ENCODE measurements at places on chromosomes 7 and 10.

GRCh38 chr7:105782391-105783042, 93.9 kb downstream of the ATXN7L1 start:
- peak; percentile 64 for DNase-seq

- no peak for DNase-seq
These were observed 41.8 kb downstream of the INSIG1 start for GRCh38 chr7:155339474-155339873.

DNA sequence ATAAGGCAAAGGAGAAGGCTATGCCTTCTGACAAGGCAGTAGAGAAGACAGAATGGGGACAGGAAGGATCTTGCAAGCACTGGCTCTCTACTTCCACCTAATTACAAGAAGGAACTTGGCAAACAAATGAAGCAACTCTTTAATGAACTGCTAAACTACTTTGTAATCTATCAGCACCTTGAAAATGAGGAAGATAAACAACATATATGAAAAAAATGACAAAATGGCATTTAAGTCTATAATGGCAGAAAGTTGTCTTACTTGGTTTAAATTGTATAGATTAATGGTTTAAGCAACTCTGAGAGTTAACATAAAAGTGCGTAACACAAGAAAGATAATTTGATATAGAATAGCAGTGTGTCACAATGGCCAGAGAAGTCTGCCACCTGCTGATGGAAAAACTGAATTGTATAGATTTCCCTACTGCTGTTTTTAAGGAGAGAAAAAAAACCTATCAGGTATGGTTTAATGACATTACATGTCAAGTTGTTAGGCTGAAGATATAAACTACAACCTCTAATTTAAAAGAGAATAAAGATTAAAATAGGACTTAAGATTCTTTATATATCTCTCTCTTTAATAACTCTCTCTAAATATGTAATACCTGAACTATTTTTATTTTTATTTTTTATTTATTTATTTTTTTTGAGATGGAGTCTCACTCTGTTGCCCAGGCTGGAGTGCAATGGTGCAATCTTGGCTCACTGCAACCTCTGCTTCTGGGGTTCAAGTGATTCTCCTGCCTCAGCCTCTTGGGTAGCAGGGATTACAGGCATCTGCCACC, 11.8 kb downstream of the NT5C3A start:
- no peak for DNase-seq

GRCh38 chr7:140237390-140237789, 60.6 kb upstream of the KDM7A start:
- no peak for DNase-seq

DNA sequence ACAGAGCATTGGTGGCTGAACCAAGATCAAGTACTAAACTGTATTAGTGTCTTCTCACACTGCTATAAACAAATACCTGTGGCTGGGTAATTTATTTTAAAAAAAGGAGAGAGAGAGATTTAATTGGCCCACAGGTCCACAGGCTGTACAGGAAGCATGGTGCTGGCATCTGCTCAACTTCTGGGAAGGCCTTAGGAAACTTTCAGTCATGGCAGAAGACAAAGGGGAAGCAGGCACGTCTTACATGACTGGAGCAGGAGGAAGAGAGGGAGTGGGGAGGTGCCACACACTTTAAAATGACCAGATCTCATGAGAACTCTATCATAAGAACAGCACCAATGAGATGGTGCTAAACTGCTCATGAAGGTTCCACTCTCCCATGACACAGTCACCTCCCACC, 95.2 kb upstream of the JCAD start:
- no peak for DNase-seq

DNA sequence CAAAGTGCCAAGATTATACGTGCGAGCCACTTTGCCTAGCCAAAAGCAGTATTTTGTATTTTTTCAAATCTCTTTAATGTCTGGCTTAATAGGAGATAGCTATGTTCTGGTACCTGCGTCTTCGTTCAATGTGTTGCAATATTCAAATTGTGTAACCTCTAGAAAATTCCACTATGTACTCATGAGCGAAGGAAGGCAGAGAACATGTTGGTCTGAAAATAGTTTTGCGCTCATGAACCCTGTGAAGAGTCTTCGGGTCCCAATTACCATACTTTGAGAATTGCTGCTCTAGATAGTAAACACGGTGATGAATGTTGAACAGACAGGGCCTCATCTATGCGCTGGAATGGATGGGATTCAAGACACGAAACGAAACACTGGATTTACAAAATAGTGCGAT, 2.7 kb upstream of the SUV39H2 start:
- DNase-seq: no peak

GRCh38 chr7:24738577-24738976, 18.7 kb downstream of the GSDME start:
- DNase-seq: no peak

GRCh38 chr7:157775560-157776332, 438.9 kb downstream of the DNAJB6 start:
- DNase-seq: no peak

- no peak for DNase-seq
These were observed 554.2 kb downstream of the TCERG1L start for GRCh38 chr10:130757271-130757670.

DNA sequence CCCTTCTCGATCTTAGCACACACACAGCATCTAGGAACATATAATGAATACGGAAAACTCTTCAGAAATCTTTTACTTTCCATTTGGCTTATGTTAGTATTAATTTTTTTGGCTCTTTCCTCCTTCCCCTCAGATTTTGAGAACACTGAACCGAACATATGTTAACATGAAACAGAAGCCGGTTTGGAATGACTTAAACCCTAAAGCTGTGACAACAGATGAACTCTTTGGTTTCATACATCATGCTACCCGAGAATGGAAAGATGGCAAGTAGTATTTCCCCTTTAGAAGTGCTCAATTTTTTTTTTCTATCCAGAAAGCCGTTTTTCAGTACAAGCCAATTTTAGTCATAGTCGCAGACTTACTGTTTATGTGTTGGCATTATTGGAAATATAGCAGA, 164.7 kb downstream of the DNAH11 start:
- no peak for DNase-seq

GRCh38 chr10:63825766-63826165, 304.6 kb downstream of the REEP3 start:
- no peak for DNase-seq

GRCh38 chr7:71386152-71386785, 254.3 kb downstream of the GALNT17 start:
- no peak for DNase-seq

GRCh38 chr10:571688-572451, 117.6 kb downstream of the DIP2C start:
- peak; percentile 15 for DNase-seq

DNA sequence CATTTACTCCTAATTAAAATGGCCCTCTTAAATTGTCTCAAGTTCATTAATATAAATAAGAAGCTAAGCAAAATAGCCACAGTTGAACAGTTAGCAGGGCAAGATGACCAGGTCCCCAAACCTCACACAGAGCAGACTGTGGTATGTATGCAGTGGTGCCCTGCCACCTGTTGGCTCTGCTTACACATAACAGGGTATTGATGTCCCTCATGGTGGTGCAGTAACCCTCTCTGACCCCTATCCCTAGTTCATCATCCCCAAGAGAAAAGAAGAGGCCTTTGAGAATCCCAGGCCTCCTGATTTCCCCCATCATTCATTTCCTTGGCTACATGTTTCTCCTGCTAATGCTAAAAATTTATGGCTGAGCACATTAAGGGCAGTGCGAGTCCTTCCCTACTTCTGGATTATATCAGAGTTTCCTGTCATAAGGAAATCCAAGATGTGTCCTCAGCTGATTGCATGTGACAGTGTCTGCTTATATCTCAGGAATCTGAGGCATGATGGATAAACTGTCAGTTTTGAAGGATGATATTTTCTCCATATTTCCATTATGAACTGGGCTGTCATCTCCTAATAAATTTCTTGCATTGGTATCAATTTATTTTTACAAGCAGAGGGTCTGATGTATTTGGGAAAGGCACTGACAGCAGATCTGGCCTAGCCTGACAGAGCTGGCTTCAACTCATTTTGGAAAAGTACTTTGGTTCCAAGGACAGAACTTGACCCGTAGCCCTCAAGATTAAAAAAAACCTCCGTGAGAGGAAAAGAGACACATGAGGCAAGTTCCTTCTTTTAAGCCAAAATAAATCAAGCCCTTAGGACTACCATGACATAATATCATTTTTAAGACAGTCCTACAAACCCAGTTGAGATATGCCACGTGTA, 880.6 kb downstream of the LRMDA start:
- no peak for DNase-seq

GRCh38 chr10:71882813-71883659, 32.0 kb upstream of the PSAP start:
- DNase-seq: no peak

DNA sequence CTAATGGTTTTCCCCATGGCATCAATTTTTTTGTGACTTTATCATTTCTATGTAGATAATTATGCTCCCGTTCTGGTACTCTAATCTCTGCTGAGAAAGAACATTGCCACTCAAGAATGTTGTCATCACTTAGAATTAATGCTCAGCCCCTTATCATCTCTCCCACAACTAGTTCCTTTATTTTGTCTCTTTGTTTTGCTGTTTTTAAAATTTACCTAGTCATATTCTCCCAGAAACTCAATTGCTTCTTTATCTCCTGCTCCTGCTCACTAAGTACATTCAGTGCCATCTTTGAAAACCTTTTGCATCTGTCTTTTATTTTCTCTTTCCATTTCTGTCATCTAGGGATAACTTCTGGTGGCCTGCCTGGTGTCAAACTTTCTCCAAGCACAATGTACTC, 324.9 kb upstream of the MTPN start:
- no peak for DNase-seq

DNA sequence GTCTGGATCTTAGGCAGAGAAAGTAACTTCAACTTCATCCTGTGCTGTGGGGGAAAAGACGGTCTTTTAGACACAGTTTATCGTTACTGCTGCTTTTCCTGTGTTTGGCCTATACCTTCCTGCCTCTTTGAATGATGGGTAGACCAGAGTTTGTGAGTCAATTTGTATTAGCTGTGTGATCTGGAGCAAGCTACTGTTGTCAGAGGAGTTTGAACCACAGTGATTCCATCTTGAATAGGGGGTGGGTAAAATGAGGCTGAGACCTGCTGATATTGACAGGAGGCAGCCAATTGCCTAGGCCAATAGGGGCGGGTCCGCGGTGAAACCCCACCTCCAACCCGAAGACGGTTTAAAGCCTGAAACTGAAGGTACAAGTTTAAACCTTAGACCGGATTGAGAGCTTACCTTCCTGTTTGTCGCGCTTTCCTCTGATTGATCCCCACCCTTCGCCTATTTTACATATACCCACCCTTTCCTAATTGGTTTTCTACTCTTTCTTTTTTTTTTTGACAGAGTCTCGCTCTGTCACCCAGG, 35.8 kb upstream of the EIF4H start:
- DNase-seq: no peak

DNA sequence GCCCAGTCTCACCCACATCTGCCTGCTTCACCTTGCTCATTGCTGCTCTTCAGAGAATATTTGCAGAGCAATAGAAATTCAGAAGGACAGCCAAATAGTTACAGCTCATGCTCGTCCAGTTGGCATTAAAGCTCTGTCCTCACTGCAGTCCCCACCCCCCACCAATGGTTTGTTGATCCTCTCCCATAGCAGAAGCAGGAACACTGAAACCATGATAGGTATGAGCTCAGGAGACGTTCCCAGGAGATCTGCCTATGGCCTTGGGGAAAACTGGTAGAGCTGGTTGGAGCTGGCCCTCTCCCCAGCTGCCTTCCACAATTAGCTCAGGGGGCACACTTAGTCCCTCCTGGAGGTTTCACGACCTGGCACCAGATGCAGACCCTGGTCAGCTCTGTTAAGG, 68.6 kb upstream of the KMT2C start:
- DNase-seq: no peak

GRCh38 chr7:127667017-127667670, 15.2 kb downstream of the SND1 start:
- peak; percentile 72 for DNase-seq

DNA sequence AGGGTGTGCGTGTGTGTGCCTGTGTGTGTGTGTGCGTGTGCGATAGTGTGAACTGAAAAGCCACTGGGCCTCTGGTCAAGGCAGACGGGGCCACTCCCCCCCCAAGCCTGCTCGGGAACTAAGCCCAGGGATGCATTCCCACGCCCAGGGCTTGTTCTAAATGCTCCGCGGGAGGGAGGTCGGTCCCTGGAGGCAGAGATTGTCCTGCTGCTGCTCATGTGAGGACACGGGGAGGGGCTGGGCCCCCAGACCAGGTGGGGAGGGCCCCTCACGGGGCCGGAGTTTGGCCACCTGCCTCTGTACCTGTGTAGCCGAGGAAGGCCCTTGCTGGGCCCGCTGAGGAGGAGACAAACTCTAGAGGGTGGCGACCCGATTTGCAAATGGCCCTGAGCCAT, 93.9 kb downstream of the PDGFA start:
- no peak for DNase-seq

- no peak for DNase-seq
These were observed 207.3 kb upstream of the SH2B2 start for GRCh38 chr7:102079140-102080018.

DNA sequence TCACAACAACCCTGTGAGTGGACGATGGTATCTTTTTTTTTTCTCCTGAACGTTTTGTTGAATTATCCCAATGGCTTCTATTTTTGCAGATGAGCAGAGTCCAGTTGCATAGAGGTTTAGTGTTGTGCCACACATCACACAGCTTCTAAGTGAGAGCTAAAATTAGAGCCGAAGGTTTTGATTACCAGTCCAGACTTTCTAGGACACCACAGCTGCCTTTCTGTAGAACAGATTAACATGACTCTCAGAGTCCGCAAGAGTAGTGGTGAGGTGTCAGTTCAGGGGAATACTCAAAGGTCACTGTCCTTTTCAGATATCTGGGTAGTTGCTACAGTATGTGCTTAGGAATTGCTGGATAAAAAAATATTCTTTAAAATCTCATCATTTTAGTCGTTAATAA, 13.8 kb downstream of the SGPL1 start:
- no peak for DNase-seq

DNA sequence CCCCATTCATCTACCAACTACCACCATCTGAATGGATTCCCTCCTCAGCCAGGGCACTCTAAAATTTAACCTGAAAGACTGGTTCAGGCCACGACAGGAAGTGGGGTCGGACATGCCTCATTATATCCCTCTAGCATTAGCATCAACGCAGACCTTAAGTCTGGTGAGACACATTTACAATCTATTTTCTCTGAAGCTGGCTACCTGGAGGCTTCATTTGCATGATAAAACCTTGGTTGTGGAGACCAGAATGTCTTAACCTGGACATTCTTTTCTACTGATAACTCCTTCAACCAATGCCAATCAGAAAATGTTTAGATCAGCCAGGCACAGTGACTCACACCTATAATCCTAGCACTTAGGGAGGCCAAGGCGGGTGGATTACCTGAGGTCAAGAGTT, 42.3 kb downstream of the SVOPL start:
- no peak for DNase-seq

DNA sequence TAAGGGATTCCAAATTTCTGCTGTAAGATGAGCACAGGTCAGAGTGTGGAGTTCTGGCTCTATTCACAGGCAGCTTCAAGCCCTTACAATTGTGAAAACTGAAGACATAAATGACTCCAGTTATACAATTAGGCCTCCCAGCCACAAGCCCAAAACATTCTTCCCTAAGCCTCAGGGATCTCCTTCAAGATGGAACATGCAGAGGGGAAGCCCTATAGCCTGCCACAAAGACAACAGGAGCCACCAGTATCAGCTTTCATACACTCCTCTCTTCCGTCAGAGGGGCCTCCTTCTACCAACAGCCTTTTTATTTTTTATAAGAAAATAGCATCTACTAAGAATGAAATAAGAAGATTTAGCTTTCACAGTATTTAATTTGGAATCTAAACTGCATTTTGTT, 46.5 kb downstream of the DLD start:
- DNase-seq: peak; percentile 87

GRCh38 chr7:131607291-131608115, 51.1 kb upstream of the PODXL start:
- no peak for DNase-seq

Measured in foreskin keratinocyte (primary cell).